ENCODE measurements at places on chromosomes 5 and 9.

- DNase-seq, result no peak
Measured at GRCh38 chr5:151954255-151954654, 29.6 kb upstream of the GLRA1 start.

- peak; percentile 37 for DNase-seq
Measured at GRCh38 chr5:154179846-154180710, 10.5 kb upstream of the GALNT10 start.

GRCh38 chr9:107838766-107839165 lies 349.2 kb upstream of the KLF4 start:
- DNase-seq, result no peak

DNA sequence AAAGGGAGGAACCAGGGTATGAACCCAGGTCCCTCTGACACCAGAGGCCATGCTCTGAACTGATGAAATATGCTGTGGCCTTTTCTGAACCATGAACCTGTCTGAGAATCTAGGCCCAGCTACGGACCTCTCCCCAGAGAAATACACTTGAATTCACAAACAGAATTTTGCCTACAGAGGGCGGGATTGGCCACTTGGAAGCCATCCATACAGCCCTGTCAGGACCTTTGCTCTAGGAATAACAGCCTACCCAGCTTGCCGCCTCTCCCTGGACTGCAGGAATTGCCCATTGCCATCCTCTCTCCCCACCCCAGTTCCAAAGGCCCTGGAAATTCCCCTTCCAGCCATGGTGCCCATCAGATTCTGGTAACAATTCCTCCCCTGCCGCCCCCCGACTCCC lies 26.6 kb downstream of the MORN5 start:
- no peak for DNase-seq

GRCh38 chr5:72498284-72498683 lies 8.9 kb downstream of the ZNF366 start:
- DNase-seq, result no peak

GRCh38 chr5:131685516-131686171 lies 50.6 kb upstream of the RAPGEF6 start:
- no peak for DNase-seq

GRCh38 chr5:133150909-133151544 lies 99.2 kb downstream of the HSPA4 start:
- no peak for DNase-seq

GRCh38 chr5:144369006-144369405 lies 198.3 kb downstream of the KCTD16 start:
- no peak for DNase-seq

DNA sequence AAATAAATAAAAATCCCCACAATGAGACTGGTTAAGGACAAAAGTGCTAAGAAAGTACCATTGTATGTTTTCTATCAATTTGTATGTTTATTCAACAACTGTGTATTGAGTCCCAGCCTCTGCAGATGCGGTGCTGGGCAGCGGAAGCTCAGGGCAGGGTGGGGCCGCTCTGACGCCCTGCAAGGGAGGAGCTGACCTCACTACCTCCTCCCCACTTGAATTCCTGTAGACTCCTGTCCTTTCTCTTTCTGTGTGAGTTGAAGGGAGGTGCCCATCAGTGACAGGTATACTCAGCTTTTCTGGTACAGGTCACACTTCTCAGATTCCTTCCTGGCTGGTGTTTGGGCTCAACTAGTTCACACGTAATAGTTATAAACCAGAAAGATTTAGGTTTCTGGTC lies 27.0 kb downstream of the ANGPTL2 start:
- DNase-seq, result no peak

DNA sequence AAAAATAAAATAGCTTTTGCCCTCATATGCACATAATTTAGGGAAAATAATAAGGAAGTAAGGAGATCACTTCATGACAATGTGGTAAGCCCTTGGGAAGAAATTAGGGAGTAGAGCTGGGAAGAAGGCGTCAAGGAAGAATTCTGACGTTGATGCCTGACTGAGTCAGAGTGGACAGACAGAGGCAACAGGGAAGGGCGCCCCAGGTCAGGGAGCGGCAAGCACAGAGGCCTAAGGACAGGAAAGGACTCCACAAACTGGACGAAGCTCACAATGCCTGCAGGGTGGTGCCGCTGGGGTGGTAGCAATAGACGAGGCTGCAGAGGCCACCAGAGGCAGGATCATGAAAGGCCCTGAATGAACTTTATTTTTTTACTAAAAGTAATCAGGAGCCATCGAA lies 7.6 kb downstream of the DRD1 start:
- DNase-seq, result no peak

- DNase-seq, result no peak
Measured at GRCh38 chr5:36768450-36768849, 108.1 kb upstream of the NIPBL start.

- DNase-seq, result no peak
Measured at GRCh38 chr5:53601570-53601969, 41.1 kb downstream of the NDUFS4 start.

DNA sequence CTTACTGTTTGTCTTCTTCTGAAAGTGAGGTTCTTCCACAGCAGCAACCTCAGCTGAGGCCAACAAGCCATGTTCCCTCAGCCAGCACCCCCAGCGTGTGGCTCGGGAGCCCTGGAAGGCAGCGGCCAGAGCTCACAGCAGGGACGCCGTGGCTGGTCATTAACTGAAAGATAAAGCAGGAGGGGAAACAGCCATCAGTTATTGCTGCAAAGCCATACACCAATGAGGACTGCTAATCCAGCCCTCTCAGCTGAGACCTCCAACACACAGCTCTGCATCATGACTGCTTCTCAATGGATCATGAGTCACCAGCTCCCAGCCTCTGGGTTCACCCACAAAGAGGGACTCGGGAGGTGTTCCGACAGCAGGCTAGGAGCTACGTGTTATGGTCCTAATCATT lies 24.3 kb downstream of the ABCA1 start:
- DNase-seq, result no peak

DNA sequence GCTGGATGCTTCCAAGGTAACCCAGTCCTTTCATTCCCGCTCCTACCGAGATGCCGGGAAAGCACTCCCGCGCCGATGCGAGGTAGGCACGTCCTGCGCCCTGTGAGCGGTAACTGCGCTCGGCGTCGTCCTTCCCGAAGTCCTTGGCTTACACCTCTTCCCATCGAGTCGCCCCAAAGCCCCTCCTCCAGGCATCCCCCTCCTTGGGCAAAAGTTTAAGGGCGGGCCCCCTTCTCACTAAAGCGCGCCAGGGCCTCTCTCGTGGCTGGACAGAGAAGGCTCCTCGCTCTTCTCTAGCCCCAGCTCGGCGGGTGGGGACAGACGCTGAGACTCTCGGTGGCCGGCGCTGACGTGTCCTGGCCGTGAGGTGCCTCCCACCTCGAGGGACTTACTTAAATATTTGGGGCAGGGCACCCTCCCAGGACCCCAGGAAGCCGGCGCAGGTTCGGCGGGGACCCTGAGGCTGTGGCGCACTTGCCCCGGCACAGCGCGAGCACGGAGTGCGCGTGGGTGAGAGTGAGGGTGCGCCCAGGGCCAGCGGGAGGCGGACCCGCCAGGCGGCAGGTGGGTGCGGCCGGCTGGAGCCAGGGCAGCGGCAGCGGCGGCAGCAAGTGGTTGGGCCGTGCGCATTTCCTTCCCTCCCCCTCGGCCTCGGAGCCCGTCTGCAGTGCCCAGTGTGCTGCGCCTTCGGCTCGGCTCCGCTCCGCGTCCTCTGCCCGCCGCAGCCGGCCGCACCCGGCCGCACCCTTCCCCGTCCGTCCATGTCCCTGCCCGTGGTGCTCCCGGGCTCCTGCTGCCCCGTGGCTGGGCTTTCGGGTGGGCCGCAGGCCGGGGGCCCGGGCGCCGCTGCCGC lies at the start of gene ENTREP1:
Gene ENTREP1 (plus strand): TSS at position 667 of the 853 bp plus-strand sequence. CDS start 95 bp downstream, at position 762.
- no peak for DNase-seq

- no peak for DNase-seq
Measured at GRCh38 chr5:74421377-74421776, 219.2 kb downstream of the ENC1 start.

GRCh38 chr5:36150676-36151433 lies 832 bp downstream of the LMBRD2 start:
- DNase-seq, result no peak

- DNase-seq, result no peak
Measured at GRCh38 chr5:97406946-97407676, 224.1 kb upstream of the RIOK2 start.

GRCh38 chr5:78232163-78232562 lies 62.3 kb downstream of the AP3B1 start:
- no peak for DNase-seq

- DNase-seq, result no peak
Measured at GRCh38 chr5:84292000-84292642, 92.6 kb downstream of the EDIL3 start.

GRCh38 chr5:133292300-133292699 lies 240.5 kb downstream of the HSPA4 start:
- DNase-seq, result no peak

DNA sequence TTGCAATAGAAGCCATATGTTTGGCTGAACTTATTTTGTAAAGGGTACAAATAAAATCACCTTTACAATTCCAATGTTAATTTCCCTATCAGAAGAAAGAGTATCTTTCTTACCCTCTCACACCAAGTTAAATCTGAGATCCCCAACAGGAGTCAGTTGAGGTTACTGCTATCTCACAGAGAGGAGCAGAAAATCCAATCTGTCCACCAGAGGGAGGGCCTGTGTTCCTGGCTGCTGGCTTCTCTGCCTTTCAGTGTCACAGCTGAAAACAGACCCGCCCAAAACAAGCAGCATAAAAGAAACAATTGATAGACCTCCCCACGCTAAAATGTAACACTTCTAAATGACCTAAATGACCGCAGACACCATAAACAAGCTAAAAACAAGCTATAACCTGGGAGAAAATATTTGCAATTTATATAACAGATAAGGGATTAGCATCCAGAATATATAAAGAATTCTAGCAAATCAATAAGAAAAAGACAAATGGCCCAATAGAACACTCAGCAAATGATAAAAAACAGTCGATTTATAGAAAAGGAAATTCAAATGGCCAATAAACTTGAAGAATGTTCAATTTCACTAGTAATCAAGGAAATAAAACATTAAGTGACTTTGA lies 24.5 kb upstream of the MVB12B start:
- DNase-seq, result peak; percentile 22

- DNase-seq, result no peak
Measured at GRCh38 chr9:21854594-21854993, 52.2 kb downstream of the MTAP start.

- DNase-seq, result no peak
Measured at GRCh38 chr9:97851446-97851883, 1.6 kb upstream of the FOXE1 start.

DNA sequence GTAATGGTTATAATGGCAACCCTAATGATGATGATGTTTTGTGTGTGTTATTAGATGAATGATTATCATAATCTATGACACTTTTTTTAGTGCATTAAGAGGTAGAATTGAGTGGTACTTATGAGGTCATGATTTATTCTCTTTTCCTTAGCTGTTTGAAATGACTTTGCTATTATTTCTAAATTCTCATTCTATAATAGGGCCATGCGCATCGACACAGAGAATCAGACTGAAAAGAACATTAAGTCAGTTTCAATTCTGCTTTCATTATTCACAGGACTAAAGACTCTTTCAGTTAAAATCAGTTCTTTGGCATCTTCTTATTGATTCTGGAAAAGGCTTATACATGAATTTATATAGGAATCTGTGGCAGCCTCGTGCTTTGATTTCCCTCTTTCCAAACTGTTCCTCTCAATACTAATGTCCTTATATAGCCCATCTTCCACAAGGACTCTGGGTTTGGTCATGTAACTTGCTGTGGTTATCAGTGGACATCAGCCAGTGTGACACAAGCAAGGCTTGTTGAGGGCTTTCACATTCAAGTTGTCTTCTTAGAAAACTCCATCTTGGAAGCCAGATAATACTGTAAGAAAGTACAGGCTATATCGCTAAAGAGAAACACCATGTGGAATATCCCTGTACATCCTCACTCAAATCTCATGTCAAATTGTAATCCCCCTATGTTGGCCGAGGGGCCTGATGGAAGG lies 140.3 kb upstream of the CHD1 start:
- DNase-seq, result no peak

DNA sequence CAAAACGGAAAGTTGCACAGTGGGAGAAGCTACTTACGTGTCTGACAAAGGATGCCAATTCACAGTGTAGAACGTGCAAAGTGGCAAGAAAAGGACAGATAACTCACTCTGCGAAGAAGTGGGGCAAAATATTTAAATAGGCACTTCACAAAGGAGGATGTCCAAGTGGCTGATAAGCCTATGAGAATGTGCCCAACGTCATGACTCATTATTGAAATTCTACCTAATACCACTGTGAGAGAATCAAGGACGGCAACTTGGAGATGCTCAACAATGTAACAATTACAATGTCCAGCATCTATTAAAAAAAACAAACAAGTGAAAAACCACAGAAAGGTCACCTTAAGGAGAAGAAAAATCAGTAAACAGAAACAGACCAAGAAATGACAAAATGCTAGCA lies 59.0 kb downstream of the NACC2 start:
- DNase-seq, result no peak

DNA sequence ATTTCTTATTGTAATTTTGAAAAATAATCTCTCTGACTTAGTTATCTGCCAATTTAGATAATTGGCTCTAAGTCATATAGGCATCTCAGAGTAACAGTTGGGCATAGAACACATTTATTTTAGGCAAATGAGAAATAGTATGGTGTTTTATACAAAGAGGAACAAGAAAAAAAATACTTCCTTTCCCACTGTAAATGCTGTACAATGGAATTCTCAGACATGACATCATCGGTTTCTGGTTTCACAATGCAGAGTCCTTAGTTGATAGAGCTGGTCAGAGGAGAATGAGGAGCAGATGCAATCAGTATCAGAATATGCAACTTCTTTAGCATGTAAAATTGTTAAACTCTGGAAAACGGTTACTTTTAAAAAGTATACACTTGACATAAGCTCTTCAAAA lies 49.4 kb downstream of the PLK2 start:
- DNase-seq, result peak; percentile 45

DNA sequence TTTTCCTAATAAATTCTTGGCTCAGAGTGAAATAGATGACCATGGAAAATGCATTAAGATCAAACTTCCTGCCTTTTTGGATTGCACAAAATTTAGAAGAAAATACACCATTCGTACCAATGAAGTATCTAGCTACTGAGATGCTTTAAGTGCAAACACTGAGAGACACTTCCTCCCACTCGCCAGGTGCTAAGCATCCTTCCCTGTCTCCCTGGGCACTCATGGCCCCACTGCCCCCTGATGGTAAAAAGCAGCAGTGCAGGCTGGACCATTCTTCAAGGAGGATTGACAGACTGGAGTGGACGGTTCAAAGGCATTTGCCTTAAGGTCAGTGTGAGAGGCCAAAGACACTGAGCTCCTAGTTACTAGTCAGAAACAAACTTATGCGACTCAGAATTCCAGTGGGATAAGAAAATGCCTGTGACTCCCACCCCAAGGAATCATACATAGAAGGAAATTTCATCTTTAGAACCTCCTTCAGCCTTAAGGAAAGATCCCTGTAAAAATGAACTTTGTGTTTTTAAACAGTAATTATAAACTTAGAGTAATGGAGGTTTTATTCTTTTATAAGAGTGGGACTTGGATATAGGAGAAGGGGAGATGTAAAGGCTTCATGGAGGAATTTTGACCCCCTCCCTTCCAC lies 86.0 kb upstream of the SLC30A5 start:
- DNase-seq, result peak; percentile 4

DNA sequence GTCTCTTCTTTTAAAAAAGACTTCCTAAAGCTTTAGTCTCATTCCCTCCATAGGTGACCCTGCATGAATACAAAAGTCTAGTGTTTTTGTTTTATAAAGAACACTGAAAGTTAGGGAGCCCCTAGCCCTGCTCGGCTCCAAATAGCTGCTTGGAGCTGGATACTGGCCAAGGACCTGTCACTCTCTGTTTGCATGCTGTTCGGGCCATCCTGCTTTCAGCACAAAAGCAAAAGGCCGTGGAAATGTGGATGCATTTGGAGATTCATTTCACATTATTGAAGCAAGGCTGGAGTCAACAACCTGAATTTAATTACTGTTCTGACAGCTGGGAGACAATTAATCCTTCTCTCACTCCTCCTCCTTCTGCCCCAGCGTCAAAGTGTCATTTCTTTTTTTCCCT lies 151.7 kb upstream of the NMUR2 start:
- DNase-seq, result no peak
